ENCODE measurements at places on chromosomes 3 and 15.

- no peak for DNase-seq
Measured at GRCh38 chr3:149247929-149248691, 26.5 kb upstream of the CP start.

DNA sequence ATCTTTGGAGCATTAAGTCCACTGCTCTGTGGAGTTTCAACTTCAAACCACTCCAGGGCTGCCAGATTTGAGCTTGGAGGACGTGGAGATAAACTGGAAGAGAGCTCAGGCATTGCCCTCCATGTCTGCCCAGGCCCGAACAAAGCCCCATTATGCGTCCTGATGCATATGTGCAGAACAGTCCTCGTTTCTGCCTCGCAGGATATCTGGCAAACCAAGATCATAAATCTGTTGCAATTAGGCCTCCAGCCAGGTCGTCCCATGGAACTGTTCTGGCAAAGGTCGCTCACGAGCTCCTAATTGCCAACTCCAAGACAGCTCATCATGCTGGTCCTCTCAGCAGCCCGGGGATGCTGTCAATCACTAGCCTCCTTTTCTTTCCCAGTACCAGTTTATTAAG, 91.2 kb downstream of the SEMA5B start:
- no peak for DNase-seq

GRCh38 chr3:41651718-41652117, 310.2 kb downstream of the ULK4 start:
- DNase-seq: no peak

DNA sequence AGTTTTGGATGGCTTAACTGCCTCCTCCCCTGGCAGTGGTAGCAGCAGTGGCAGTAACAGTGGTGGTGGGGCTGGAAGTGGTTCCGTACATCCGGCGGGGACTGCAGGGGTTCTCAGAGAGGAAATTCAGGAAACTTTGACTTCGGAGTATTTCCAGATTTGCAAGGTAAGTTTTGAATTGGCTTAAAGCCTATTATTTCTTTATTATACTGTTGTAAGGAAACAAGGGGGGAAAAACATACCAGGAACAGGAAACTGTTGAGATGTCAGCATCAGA, 1.5 kb downstream of the STXBP5L start:
- DNase-seq: no peak

- DNase-seq: no peak
Measured at GRCh38 chr3:72204452-72204851, 419.5 kb upstream of the PROK2 start.

DNA sequence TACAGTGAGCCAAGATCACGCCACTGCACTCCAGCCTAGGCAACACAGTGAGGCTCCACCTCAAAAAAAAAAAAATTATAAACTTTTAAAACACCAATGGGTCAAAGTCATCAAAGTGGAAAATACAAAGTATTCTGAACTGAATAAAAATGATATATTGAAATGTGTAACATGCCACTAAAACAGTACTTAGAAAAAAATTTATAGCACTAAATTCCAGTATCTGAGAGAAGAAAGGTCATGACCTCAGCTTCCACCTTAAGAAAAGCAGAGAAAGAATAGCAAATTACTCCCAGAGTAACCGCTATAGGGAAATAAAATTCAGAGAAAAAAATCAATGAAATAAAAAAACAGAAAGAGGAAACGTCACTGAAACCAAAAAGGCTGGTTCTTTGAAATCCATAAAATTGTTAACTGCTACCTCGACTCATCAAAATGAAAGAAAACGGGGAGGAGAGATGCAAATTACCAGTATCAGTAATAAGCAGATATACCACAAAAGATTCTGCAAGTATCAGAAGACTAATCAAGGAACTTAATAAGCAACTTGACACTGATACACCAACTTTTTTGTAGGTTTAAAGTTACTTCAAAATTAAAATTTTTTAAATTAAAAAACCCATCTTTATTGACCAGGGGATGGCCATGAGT, 20.8 kb downstream of the ATP13A3 start:
- DNase-seq: no peak

- no peak for DNase-seq
Measured at GRCh38 chr15:37550360-37551024, 383.9 kb upstream of the TMCO5A start.

DNA sequence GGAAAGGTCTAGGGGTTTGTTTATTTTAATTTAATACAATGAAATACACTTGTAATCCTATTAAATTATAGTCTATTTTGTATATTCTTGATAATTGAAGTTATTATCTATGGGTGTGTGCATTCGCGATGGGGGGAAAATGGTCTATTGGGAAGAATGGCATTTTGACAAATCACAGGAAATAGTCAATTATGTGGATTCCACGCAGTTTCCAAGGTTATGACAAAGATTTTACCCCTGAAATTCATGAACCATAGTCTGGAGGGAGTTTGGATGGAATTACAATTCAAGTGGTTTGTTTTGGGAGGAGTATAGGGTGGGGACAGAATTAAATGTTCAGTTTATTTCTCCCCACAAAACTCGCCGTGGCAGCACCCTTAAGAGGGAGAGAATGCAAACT, 66.5 kb downstream of the RBMS3 start:
- no peak for DNase-seq

GRCh38 chr3:63228677-63229076, 49.4 kb upstream of the SYNPR start:
- DNase-seq: no peak

- no peak for DNase-seq
Measured at GRCh38 chr3:89278302-89279025, 171.0 kb downstream of the EPHA3 start.

GRCh38 chr3:187125319-187126031, 13.8 kb downstream of the RPL39L start:
- DNase-seq: no peak

DNA sequence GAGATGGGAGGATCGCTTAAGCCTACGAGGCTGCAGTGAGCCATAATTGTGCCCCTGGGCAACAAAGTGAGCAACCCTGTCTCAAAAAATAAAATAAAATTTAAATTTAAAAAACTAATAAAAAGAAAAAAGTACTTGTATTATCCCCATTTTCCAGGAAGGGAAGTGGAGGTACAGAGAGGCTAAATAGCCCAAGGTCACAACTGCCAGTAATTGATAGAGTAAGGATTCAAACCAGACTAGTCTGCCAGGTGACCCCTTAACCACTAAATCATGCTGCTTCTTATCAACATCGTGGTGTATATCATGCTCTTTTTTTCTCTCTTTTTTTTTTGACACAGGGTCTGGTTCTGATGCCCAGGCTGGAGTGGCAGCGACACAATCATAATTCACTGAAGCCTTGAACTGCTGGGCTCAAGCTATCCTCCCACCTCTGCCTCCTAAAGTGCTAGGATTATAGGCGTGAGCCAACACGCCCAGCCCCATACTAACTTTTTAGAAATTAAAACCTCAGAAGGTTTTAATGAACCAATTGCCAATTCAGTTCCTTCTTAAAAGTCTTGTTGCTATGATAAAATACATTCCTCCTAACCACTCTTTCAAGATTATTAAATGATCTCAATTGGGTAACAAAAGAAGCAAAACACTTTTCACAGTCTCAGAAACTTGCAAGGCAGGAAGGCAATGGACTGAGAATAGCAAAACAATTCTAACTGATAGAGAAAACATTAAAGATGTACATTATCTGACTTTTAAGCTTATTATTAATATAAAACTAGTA, 30.5 kb downstream of the HERC1 start:
- DNase-seq: no peak

GRCh38 chr15:39362821-39363561, 217.9 kb upstream of the THBS1 start:
- no peak for DNase-seq

GRCh38 chr3:48926425-48927392, 8.1 kb downstream of the ARIH2 start:
- DNase-seq: no peak

DNA sequence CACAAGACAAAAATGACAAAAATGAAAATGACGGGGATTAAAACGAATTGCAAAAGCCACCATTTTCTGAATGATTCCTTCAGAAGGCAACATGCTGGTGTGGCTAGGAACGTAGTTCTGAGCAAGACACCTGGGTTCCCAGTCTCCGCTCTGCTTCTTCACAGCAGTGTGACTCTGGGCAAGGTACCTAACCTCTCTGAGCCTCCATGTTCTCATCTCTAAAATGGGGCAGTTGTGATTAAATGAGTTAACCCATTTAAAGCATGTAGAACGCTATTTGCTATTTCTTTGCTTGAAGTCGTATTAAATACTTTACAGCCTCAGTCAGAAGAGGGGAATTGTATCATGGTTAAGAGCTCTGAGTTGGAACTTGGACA, 23.6 kb downstream of the BHLHE40 start:
- DNase-seq: no peak

DNA sequence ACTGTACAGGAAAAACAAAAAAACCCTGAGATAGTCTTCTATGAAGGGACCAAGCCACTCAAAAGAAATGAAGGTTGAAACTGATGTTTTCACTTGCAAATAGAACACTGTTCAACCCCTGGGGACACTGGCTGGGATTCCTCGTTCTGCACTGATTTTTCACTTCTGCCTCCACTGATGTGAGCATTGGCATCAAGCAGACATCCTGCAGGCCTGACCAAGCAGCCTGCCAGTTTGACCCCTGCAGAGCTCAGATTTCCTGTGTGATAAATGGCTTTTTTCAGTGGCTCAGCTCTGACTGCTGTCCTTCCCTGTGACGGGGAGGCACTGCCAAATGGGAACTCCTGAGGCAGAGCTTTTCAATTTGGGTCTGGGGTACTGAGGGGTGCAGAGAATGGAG, 50.0 kb downstream of the RASGRP1 start:
- DNase-seq: no peak

DNA sequence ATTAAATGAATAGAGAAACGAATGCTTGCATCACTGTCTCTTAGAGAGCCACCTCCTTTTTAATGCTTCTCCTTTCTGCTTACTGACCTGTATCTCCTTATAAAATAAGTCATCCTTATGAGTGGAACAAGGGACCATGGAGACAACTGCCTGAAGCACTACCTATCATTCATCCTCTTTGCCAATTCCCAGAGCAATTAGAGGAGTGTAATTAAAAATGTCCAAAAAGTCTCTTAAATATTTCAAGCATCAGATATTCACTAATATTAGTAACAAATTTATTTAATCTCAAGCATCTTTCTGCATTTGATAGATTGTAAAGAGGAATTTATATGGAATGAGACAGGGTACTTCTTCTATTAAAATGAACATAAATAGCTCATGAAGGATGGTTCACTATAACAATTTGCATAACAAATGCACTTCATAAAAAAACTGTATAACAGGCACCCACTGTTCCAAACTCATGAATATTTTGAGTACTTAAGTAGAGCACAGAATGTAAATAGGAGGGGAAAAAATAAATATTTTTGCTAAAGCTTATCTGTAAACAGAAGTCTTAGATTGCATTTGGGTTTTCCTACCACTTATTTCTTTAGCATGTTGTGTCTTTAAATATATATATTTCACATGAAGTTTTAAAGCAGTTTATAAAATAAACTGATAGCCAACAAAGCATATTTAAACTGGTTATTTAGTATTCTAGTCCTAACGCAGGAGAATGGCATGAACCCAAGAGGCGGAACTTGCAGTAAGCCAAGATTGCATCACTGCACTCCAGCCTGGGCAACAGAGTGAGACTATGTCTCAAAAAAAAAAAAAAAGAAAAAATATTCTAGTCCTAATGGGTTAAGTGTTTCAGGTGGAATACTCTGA, 269.3 kb downstream of the TBL1XR1 start:
- peak; percentile 67 for DNase-seq

- no peak for DNase-seq
Measured at GRCh38 chr3:149162007-149162406, 32.6 kb downstream of the HPS3 start.

- DNase-seq: no peak
Measured at GRCh38 chr15:57752840-57753239, 46.3 kb downstream of the POLR2M start.

- no peak for DNase-seq
Measured at GRCh38 chr3:112633757-112634156, 7.2 kb downstream of the CCDC80 start.

DNA sequence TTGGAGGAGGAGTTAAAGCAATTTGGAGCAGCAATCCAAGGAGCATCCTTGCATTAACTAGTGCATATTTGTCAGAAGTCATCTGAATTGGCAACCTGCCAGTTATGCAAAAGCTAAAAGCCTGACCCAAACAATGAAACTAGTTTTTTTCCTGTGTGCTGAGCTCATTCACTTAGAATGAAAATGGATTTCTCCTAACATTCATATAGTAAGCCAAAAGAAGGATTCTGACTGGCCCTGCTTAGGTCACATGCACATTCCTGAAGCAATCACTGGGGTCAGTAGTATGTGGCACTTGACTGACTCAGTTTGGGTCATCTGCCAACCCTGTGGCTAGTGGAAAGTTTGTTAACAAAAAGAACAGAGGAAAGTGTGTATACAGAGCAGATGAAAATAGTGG, 30.5 kb downstream of the OXSM start:
- DNase-seq: peak; percentile 12

DNA sequence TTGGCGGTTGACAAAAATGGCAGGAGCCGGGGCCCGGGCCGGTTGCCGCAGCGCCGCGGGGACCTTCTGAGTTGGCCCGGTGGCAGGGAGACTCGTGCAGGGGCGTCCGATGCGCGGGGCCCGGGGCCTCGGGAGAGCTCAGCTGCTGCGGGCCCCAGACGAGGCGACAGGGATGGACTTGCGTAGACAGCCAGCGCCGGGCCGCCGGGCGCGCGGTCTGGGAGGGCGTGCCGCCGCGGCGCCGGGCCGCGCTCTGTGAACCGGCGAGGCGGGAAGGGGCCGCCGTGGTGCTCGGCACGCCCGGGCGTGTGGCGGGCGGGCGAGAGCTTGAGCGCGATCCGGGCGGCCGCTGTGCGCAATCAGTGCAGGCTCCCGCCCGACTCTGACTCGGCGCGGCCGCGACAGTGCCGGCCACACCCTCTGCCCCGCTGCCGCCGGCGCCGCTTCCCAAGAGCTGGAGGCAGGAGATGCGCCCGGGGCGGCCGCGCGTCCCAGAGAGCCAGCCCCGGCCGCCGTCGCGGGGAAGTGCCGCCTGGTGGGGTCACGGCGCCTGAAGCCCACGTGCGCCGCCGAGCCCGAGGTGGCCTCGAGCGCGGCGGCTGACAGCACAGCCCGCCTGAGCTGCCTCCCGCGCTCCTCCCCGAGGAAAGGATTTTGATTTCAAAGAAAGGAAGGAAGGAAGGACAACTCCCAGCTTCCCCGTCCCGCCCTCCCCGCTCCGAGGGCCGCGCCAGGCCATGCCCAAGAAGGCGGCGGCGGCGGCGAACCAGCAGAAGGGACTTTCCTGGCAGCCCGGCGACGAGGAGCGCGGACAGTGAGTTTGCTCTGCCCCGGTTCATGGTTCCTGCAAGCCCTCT, 657 bp downstream of the TLNRD1 start:
- no peak for DNase-seq

GRCh38 chr3:147356909-147357900, 49.1 kb downstream of the ZIC4 start:
- no peak for DNase-seq

DNA sequence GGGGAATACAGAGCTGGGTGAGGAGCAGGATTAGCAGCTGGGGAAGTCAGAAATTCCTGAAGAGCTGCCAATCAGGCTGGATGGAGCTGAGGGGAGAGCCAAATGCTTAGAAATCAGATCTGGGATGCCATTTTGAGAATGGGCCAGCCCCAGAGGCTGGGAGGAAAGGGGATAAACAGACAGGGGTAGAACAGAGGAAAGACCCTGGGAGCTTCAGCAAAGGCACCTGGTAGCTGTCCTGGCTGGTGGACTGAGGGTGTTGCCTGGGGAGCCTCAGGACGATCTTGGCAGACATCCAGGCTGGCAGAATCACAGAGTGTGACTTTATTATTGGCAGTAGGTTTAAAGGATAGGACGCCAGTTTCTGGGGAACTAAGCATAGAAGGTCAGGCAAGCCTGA, 97.8 kb downstream of the SQOR start:
- DNase-seq: no peak

All from SK-N-MC (cell line).